ENCODE measurements at places on chromosomes 7 and 10.

- DNase-seq, result no peak
These were observed 37.4 kb downstream of the AMZ1 start for GRCh38 chr7:2725178-2726105.

- no peak for DNase-seq
These were observed 6.3 kb downstream of the ALDH18A1 start for GRCh38 chr10:95650232-95650631.

DNA sequence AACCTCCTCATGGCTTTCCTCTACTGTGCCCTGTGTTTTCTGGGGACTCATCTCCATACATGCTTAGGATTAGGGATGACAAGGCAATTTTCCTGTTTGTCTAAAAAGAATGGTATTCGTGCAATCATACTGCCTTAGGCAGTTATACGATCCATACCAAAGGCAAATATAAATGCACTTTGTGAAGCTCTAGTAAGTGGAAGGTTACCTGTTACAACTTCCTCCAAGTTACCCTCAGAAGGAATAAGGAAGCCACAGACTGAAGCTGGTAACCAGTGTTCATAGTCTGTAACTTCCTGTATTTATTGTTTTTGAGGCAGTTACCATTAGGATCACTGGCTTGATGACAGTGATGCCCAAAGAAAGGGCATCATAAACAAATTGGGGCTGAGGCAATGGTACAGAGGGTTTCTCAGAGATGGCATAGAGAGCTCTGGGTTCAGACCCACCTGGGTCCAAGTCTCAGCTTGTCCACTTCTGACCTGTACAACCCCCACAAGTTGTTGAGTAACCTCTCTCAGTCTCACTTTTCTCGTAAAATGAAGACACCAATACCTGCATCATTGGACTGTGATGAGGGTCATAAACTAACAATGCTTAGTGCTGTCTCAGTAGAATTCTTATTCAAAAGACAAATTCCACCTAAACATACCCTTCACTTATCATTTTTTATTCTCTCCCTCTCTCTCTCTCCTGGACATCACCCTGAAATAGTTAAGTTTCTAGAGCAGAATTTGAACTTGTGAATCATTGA, 138.2 kb downstream of the ELMO1 start:
- DNase-seq, result no peak

- DNase-seq, result no peak
These were observed 365.6 kb downstream of the WDR11 start for GRCh38 chr10:121216721-121217181.

DNA sequence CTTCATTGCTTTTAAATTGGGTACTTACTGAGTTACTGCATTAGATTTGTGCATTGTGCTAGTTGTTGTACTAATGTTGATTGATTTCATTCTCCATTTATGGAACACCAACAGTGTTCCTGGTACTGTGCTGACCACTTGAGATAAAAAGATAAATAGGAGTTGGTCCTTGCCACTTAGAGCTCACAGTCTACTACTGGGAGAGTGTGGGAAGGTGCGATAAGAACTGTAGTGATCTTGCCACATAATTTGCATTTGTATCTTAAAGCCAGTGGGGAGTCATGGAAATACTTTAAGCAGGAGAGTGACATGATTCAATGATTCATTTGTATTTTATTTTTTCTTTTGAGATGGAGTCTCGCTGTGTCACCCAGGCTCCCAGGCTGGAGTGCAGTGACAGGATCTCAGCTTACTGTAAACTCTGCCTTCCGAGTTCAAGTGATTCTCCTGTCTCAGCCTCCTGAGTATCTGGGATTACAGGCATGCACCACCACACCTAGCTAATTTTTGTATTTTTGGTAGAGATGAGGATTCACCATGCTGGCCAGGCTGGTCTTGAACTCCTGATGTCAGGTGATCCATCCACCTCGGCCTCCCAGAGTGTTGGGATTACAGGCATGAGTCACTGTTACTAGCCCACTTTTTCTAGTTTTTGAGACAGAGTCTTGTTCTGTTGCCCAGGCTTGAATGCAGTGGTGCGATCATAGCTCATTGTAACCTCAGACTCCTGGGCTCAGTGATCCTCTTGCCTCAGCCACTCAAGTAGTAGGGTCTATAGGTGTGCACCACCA, 51.2 kb upstream of the TMEM248 start:
- DNase-seq, result no peak

- DNase-seq, result no peak
These were observed 208.4 kb downstream of the DIP2C start for GRCh38 chr10:480928-481552.

DNA sequence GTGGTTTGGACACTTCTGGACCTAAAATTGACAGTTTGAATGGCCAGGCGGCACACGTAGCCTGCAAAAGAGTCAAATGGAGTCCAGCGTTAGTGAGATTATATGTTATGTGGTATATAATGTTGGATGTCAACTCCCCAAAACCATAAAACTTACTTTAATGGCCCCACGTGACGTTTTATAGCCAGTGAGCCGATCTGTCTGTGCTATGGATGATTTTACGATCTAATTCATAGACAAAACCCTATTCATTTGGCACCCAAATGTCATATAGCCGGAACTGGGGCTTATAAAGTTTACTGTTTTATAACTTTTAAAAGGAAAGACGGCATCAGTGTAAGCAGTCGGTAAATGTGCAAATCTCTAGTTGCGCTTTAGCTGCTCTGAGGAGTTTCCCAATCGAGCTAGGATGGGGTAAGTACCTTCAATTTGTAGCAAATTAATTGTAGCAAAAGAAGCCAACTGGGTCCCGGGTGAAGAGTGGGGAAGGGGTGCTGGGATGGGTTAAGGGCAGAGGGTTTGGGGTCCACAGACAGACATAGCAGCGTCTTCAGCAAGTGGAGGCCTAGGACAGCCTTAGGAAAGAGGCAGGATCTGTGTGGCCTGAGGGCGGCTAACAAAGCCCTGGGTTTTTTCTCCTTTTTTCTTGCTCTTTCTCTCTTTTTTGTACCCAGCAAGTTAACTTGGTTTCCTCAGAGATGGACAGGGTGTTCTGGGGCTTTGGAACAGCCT, 3.2 kb downstream of the HOXA5 start:
- DNase-seq, result no peak

DNA sequence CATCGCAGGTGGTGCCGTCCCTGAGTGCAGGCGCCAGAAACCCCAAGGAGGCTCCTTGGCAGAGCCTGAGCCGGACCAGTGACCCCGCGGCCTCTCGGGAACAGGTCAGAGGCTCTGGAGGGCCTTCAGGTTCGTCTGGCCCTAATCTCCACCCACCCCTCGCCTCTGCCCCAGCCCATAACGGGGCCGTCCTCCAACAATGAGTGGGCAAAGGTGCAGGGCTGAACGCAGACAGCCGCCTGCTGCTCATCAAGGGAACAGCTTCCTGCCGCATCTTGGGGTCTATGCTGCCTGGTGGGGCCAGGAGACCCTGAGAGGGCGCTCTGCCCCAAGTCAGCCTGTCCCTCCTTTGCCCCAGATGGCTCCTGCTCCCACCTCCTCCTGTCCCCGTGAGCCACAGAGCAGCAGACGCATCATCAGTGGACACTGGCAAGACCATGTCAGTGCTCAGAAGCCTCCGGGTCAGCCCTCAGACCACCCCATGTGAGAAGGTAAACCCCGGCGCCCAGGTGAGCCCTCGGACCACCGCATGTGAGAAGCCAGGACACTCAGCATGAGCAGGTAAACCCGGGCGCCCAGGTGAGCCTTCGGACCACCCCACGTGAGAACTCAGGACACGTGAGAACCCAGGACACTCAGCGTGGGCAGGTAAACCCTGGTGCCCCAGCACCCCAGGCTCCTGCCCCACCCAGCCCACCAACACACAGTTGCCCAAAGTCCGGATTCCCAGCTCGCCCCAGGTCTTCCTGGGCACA, 142.0 kb downstream of the PTPRN2 start:
- no peak for DNase-seq

DNA sequence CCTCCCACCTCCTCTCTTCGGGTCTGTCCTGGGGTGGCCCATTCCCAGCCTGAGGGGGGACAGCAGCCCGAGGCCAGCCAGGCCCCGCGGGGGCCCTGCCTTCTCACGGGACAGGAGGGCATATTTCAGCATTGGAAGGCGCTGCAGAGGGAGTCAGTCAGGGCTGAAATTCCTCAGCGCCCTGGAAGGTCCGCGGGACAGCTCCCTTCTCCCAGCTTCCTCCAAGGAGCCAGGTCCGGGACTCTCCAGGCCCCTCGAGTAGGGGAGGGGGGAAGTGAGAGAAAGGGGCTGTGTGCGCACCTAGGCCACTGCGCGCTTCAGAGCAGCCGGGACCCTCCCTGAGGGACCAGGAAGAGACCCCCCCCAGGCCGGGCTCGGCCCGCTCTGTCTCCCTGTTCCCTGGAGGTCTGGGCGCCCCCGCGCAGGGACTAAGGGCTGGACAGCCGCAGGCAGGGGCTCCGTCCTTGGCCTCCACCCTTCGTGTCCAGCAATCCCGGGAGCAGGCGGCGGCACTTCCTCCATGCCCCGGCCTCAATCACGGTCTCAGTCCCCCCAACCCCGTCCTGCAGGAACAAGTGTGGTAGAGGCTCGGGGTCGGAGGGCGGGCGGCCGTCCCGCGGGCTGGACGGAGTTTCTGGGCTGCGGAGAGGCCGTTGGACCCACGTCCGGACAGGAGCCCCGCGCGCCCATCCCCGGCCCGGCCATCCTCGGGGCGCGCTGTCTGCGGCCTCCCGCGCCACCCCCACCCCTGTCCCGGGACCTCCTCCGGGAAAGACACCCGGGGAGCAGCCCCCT, 6.0 kb upstream of the ELFN1 start:
- no peak for DNase-seq

- DNase-seq, result no peak
These were observed 22.3 kb downstream of the MUC12 start for GRCh38 chr7:100991631-100992030.

Measured in stimulated activated CD8-positive, alpha-beta memory T cell treated with anti-CD3 and anti-CD28 coated beads, Interleukin-15, amount 100 ng/mL, for 24 hours (primary cell).